CD4-positive, alpha-beta T cell treated with Interleukin-4 for 4 hours (primary cell): ENCODE measurements at places on chromosomes 2 and 18.

GRCh38 chr18:55585065-55585919 is 2.7 kb downstream of the TCF4 start:
- DNase-seq: no peak

DNA sequence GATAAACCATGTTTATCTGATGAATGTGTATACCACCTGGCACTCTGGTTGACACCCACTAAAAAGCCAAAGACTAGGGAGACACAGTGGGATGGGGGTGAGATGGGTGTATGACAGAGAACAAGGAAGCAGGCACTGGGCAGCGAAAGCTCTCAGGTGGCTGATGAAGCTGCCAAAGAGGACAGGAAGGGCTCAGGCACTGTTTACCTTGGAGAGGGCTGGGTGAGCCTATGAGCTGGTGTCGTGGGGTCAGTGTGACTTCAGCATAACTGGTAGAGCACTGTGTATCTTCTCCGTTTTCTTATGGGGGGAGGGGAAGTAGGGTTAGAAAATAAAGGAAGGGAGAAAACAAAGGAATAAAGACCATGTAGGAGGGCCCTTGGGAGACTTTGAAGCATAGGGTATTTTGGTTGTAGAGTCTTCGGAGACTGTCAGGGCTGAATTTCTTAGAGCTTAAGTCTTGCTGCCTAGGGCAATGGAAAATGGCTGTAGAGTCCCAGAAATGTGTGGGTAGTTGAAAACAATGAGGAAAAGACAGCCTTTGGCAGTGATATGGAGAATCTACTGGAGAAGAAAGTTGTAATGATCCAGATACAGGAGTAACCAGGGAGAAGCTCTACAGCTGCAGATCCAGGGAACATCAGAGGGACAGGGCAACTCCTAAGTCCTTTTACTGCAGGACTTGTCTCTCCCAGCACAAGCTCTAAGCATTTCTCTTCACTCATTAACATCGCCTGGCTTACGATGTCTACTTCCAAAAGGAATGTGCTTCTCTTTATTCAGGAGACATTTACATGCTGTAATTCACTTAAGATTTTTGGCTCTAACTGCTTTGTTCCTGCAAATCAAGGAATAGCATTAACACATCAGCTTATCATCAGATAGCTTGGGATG is 120.0 kb downstream of the AQP4 start:
- DNase-seq: no peak

DNA sequence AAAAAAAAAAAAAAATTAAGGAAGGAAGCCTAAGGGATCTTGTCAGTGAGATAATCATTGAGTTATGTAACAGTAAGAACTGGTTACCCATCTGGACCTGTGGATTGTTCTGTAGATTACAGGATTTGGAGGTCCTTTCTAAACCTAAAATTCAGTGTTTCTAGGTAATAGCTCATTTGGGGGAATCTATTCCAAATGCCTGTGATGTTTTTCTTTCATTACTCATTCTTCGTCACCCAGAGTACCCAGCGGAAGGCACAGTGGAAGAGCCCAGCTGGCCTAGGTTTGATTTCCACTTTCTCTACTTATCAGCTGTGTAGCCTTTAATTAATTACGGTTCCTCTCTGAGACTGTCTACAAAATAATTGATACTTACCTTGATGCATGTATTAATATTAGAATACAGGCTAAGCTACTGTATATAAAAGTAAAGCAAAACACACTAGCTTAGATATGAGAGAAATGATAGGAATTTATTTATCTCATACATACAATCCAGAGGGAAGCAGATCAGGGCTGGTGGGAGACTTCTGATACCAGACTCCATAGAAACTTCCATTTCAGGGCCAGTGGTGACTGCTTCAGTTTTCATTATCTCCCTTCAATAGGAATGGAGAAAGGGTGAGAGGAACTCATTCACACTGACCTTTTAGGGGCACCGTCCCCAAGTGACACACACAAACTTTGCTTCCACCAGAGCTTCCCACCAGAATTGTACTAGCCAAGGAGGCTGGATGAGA is 115.8 kb upstream of the NOSTRIN start:
- no peak for DNase-seq

- no peak for DNase-seq
Measured at GRCh38 chr2:29024882-29025430, 43.9 kb downstream of the TOGARAM2 start.

- DNase-seq: no peak
Measured at GRCh38 chr2:198135481-198135934, 331.1 kb downstream of the PLCL1 start.

DNA sequence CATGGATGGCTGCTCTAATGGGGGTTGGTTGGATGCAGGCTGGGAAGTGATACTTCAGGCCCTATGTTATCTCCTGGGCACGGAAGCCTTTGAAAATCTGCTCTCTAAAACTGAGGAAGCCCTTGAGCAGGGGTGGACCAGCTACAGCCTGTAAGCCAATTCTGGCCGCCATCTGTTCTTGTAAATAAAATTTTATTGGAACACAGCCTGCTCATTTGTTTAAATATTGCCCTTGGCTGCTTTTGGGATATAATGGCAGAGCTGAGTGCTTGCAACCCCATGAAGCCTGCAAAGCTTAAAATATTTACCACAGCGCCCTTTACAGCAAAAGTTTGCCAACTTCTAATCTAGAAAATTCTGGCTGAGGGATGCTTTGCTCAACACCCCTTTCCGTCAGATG is 11.9 kb upstream of the IGFBP2 start:
- no peak for DNase-seq

DNA sequence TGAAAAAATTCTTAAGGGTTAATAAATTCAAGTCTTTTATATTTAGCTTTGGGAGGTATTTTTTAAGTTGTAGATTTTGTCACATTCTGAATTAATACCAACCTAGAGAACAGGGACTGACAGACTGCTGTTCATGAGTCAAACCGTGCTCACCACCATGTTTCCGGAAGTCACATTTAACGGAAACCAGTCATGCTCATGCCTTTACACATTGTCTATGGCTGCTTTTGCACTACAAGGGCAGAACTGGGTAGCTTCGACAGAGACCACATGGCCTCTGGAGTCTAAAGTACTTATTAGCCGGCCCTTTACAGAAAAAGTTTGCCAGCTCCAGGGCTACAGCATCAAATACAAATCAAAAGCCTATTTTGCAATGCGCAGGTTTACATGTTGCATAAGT is 33.3 kb downstream of the LONRF2 start:
- DNase-seq: no peak
